Ecto neural progenitor cell (in vitro differentiated cells): ENCODE measurements at places on chromosomes 2 and 18.

GRCh38 chr2:133169274-133169912, 398.9 kb downstream of the NCKAP5 start:
- DNase-seq: no peak

GRCh38 chr18:6161549-6161948, 253.2 kb downstream of the L3MBTL4 start:
- DNase-seq: no peak

DNA sequence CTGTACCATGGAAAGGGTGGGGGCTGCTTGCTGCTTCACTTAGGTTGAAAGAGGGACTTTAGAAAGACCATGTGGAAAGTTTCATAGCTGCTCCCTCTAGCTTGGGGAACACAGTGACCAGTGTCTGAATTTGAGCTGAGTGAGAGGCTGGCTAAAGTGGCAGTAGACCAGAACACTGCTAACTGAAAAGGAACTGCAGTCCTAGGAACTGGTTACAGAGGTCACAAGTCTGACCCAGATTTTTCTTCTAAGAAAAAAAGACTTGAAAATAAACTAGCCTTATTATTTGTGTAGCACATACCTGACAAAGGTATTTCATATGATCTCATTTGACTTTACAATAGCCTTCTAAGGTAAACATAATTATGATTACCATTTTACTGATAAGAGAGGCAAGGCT, 153.6 kb downstream of the FSHR start:
- DNase-seq: no peak

DNA sequence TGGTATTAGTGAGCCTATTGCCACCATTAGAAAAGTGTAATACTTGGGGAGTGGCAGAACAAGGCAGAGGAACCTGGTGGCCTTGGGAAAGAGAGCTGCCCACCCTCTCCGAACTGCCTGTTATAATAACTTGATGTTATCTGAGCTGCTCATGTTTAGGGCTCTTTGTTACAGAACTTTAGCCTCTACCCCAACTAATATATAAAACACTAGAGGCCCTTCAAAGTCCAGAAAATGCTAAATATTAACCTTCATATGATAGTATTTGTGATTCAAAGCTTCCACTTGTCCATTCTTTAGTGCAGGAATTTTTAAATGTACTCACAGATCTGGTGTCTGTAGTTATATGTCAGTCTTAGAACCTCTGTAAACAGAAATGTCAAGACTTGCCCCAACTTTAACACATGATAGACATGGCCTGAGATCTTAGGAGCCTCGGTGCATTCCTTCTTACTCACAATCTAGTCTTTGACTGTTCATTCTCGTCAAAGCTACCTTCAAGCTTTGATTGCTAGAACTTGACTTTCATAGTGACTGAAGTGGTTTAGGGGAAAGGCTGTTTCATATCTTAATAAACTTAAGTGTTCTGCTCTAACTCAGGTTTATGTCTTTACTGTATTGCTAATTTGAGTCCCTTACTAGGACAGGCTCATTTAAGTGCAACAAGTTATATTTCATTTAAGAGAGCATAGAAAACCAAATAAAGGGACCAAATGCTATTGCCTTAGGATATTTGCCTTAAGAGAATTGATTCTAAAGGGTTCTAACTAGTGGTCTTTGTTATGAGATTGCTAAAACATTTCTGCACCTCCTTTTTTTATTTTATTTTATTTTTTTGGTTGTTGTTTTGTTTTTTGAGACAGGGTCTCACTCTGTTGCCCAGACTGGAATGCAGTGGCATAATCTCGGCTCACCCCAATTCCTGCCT, 41.6 kb downstream of the DDX1 start:
- DNase-seq: no peak

- DNase-seq: no peak
Observed at GRCh38 chr2:88738271-88738670, 46.8 kb downstream of the RPIA start.

- no peak for DNase-seq
Observed at GRCh38 chr2:42127425-42128424, 41.4 kb upstream of the EML4 start.

DNA sequence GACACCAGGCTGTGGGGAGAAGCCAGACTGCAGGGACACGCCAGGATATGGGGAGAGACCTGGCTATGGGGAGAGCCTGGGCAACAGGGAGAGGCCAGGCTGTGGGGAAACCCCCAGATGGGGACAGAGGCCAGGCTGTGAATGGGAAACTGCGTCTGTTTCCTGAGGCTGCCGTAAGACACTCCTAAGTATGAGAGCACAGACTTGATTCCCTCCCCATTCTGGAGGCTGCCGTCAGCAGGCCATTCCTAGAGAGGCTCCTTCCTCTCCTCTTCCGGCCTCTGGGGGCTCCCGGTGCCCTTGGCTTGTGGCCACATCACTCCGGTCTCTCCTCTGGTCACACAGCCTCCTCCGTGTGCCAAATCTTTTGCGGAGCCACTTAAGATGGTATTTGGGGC, 32.3 kb downstream of the ADI1 start:
- DNase-seq: no peak

DNA sequence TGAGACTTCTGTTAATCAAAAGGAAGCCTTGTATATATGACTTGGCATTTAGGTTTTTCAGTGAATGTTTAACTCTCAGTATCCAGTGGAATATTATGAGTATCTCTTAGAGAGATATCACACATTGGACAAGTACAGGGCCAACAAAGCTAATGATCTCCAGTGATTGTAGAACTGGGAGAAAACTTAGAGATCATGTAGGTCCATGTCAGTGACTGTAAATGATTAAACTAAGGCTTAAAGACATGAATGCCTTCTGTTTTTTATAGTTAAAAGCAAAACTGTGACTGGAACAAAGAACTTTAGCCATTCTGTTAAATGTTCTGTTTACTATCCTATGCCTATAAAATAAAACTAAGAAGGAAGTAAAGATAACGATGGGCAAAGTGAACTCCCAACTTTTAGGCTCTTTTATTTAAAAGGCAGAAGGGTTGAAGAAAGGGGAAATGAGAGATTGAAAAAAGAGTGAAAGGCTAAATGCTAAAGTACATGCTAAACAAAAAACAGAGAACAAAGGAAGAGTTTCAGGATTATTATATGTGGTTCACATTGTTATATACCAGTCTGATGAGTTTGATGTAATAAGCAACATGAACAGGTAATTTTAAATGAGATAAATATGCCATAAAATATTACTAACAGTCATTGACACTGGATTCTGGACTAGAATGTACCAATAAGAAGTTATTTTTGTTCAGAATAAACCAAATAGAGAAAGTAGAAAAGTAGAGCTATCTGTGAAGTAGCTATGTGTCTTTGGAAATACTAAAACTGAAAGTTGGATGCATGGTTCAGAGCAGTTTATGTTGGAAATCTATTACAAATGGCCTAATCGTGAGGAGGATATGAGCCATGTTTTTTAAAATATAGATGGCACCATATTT, 37.1 kb upstream of the TNFRSF11A start:
- DNase-seq: no peak

GRCh38 chr2:32976409-32977063, 29.8 kb downstream of the LTBP1 start:
- no peak for DNase-seq

DNA sequence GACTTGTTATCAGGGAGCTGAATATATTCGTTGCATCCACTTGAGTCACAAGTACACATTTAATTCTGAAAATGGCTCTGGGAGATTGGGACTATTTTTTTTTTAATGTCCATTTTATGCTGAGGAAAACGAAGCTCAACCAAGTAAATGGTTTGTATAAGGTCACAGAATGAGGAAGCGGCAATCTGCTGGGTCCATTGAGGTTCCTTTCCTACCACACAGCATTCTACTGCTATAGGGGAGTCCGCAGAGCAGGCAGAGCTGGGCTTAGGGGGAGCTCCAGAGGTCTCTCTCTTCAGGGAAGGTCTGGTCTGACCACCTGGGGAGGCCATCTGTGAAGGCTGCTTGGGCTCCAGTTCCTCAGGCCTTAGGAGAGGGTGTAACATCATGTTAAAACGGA, 77.9 kb downstream of the MCFD2 start:
- no peak for DNase-seq

- peak; percentile 38 for DNase-seq
Observed at GRCh38 chr2:65070172-65070830, 14.1 kb downstream of the CEP68 start.

GRCh38 chr2:5392658-5393057, 299.5 kb upstream of the SOX11 start:
- no peak for DNase-seq

- DNase-seq: no peak
Observed at GRCh38 chr2:28199995-28200679, 192.5 kb upstream of the FOSL2 start.

GRCh38 chr2:210443527-210443926, 33.0 kb downstream of the LANCL1 start:
- no peak for DNase-seq

DNA sequence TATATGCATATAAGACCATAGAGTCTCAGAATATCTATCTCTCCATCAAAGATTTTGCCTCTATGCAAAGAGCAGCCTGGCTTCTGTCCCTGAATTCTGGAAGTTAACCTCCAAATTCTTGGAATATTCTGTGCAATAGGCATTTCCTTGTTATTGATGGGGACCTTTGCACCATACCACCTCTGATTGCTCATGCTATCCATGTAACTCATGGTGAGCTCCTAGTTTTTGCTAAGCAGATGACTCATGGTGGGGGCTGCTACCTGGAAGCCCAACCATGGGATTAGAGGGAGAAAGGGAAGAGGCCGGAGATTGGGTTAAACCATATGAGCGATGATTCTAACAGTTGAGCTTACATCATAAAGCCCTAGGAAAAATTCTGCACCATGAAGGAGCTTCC, 310.2 kb upstream of the FIGN start:
- no peak for DNase-seq

- no peak for DNase-seq
Observed at GRCh38 chr2:69964353-69964841, 3.0 kb upstream of the ASPRV1 start.

DNA sequence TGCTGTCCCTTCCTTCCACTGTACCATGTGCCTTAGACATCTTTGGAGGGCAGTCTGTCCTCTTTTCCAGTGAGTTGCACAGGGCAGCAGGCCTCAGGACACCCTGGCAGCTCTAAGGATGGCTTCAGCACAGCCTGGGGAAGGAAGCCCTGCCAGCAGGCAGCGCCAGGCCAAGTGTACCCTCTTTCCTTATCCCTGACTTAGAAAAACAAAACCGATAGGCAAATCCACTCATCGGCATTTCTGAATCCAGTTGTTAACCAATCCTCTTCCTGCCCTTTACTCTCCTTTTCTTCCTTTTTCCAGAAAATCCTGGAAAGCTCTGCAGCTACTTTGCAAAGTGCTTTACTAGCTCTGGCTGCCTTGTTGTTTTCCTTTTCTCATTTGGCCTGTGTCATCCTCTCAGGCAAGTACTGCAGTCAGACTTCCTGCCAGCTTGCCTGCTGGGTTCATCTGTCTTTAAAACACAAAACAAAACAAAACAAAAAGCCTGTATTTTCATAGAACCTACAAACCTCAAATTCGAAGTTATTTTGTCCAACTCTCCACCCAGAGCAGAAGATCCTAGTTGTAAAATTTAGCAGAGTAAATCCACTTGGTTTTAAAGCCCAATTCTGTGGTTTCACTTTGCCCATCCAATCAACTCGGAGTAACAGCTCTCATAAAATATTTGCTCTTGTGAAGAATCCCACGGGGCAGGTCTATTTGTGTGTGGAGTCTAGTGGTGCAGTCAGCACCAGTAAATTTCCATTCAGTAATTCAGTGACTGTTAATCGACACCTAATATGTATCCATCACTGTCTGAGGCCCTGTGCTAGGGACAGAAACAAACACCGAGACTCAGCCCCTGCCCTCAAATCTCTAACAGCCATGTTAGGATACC, 45.2 kb downstream of the PCBP1 start:
- no peak for DNase-seq

DNA sequence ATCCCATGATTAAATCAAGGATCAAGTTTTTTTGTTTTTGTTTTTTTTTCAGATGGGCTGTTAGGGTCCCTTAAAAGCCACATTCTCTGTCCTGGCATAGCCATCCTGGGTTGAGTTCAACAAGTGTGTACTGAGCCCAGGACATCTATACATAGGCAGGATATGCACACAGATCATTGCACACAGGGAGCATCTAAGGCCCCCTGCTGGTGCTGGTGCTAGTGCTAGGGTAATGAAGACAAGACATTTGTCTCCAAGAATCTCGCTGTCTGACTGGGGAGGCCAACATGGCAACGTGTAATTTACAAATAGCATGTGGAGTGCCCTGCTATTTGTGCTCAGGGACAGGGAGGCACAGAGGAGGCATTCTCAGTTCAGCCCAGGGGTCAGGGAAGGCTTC, 124.5 kb downstream of the VAPA start:
- DNase-seq: no peak

- no peak for DNase-seq
Observed at GRCh38 chr2:39516347-39517101, 79.4 kb upstream of the MAP4K3 start.

DNA sequence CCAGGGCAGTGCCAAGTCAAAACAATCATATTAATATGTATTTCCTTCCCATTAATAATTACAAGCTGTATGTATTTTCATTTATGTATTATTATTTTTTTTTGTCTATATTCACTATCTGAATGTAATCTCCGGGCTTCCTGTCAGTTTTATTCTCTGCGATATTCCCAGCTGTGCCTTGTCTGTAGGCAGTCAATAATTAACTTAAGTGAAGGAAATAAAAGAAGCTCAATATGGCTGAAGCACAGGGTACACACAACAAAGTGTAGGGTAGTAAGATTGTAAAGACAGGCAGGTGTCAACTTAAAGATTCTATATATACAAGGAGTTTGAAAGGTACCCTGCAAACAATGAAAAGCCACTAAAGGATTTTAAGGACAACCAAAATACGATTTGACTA, 122.9 kb downstream of the ROCK1 start:
- DNase-seq: no peak

DNA sequence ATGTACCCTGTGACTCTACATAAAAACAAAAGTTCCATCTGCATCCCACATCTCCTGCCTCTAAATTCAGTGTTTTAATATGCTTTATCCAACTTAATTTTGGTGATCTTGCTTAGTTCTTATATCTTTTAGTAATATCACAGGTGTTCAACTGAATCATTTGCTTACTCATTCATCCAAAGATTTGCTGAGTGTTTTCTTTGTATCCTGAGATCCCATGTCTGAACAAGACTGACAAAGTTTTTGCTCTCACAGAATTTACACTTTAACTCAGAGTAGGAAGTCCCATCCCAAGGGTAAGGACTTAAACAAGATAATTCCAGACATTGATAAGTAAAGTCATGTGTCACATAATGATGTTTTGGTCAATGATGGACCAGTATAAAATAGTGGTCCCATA, 87.0 kb downstream of the FSIP2 start:
- DNase-seq: no peak

GRCh38 chr2:23350041-23350791, 34.8 kb upstream of the KLHL29 start:
- no peak for DNase-seq

- DNase-seq: peak; percentile 39
Observed at GRCh38 chr2:219633276-219634065, 6.0 kb downstream of the SLC4A3 start.
